Tibial nerve (tissue), 4 donors: ENCODE measurements at places on chromosomes 7 and 10.

DNA sequence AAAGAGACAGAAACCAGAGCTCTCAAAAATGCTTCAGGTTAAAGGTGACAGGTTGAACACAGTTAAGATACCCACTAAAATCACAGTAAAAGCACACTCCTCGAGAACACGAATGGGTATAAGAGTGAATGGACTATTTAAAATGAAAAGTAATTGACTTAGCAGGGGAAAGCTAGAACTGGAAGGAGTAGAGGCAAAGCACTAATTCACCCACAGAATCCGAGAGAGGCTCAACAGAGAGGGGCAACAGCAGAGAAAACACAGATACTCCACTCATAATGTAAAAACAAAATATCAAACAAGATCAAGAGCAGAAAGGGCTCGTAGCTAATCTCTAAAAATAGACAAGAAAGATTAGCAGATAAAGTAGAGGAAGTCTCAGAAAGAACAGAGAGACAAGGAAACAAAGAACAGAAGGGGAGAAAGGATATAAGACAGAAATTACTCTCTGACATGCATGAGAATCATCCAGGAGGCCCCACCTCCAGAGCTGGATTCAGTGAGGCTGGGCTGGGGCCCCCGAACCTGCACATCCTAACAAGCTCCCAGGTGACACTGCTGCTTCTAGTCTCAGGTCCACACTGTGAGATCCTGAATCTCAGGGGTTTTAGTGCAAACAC, 117.6 kb downstream of the GALNT11 start:
- no peak for DNase-seq

GRCh38 chr7:51019191-51019844, 236.6 kb upstream of the GRB10 start:
- no peak for DNase-seq

- no peak for DNase-seq
Observed at GRCh38 chr10:127402596-127403409, 146.3 kb upstream of the NPS start.

DNA sequence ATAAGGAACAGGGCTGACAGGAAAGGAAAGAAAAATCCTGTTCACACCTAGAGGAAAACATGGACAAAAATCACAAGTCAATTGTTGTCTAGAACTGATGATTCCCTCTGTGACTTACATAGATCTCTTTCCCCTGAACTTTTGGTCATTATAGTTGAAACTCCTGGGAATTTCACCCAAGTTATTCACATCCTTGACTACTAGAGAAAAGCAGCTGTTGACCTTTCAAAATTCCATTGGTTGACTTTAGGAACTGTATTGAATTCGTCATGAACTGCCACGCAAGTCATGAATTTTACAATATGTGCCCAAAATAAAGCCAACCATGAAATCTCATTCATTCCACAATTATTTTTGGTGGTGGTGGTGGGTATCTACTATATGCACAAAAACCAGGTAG, 104.3 kb downstream of the UBE2H start:
- no peak for DNase-seq

- no peak for DNase-seq
Observed at GRCh38 chr10:79496896-79497295, 15.4 kb upstream of the EIF5AL1 start.

GRCh38 chr10:103620352-103620740, 126.8 kb downstream of the NEURL1 start:
- no peak for DNase-seq

- DNase-seq, result no peak
Observed at GRCh38 chr10:118584181-118584954, 11.1 kb downstream of the PRLHR start.

DNA sequence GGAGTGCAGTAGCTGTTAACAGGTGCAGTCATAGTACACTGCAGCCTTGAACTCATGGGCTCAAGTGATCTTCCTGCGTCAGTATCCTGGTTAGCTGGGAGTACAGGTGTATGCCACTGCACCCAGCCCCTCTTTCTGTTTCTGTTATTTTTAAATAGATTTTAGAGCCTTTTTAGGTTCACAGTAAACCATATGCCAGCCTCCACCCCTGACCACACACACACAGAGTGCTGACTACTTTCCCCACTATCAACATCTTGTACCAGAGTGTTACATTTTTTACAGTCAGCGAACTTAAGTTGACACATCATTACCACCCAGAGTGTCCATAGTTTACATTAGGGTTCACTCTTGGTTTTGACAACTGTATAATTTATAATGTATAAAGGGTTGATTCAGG, 32.1 kb downstream of the MARCHF5 start:
- DNase-seq, result no peak

DNA sequence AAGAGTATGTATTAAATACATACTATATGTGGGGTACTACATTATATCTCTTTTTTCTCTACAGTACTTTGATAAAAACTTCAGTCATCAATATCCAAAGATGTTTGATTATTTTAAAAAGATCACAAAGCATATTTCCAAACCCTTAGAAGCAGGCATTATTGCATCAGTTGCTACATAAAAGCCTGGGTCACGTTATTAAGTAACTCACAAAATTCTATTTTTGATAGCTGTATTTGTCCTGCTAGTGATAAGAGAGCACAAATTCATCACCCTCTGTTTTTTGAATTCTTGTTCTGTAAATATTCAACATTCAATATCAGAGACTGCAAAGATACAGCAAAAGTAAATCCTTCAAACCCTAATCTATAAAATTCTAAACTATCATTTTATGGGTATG, 30.0 kb downstream of the A1CF start:
- no peak for DNase-seq

- DNase-seq, result no peak
Observed at GRCh38 chr7:89451911-89452310, 656.4 kb upstream of the TEX47 start.

DNA sequence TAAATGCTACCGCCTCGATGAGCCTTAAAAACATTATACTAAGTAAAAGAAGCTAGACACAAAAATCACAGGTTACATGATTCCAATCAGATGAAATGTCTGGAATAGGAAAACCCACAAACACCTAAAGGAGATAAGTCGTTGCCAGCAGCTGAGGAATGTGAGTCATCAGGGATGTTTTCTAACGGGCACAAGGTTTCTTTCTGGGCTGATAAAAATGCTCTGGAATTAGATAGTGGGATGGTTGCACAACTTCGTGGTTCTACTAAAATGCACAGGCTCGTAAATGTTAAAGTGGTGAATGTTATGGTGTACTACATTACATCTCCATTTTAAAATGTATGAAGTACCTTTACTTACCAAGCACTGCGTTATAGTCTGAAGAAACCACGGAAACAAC, 9.7 kb downstream of the ABLIM1 start:
- DNase-seq, result no peak

GRCh38 chr10:47025540-47026300, 114.5 kb downstream of the PTPN20 start:
- DNase-seq, result no peak

- no peak for DNase-seq
Observed at GRCh38 chr10:28463141-28463540, 69.8 kb upstream of the WAC start.

DNA sequence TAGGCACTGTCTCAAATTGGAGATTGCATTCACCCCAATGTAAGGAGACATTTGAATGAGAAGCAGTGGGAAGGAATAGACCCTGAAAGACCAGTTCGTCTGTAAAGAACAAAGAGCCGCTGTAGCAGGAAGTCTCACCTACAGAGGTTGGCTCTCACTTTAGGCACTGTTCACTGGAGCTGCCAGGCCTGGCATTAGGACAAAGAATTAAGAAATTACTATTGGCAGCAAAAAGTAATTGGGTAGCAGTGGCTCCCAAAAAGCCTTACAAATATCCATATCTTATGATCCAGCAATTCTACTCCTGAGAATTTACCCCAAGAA, 10.5 kb upstream of the TEX36 start:
- no peak for DNase-seq

DNA sequence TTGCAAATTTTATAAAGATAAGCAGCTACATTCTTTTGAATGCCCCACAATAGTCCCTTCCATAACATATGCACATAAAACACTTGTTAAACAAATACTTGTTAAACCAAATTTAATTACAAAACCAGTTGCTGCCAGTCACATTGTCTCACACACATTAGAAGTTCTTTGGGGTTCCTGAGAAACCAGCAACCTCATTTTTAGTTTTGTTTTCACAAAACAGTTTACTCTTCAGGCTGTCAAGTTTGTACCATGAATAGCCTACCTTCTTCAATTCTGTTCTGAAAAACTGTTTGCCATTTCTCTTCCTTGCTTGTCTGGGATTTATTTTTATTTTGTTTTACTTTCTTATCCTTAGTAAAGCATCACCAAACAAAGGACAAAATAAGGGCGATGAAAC, 176.5 kb upstream of the PHF14 start:
- DNase-seq, result no peak

DNA sequence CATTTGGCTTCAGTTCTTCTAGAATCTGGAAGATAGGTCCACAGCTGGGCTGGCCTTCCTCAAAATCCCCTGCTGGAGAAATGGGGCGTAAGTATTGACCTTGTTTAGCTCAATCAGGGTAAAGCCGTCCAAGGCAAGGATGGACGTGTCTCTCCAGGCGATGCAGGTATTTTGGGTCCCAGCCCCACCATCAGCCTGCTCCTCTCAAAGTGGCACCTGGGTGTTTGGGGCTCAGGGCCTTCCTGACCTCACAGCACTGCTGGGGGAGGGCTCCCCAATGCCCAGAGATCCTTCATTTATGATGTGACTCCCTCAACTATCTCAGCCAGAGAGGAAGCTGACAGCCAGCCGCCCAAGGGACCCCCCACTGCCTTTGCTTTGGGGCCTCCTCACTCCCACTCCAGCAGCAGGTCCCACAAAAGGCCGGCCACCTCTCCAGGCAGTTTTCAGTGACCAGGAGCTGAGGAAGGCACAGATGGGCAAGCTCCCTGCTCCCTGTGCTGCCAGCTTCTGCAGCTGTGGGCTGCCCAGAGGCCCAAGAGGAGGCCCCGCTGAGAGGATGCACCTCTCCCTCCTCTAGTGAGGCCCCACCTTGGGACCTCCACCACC, 140.0 kb upstream of the TCERG1L start:
- DNase-seq, result no peak

DNA sequence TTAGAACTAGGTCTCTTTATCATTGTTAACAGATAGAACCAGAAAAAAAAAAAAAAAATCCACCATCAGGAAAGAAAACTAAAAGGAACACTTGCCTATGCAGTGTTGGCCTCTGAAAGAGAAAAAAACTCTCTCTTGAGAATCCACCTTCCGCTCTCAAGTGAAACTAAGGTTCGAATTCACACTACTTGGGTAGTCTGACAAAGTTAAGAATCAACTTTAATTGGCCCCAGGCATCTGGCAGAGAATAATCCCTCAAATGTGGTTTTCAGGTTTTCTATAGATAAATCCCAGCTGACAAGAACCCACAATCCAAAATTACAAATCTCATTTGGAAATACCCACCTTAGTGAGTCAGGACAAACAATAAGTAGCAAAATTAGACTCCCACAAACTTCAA, 199.7 kb upstream of the LRRN3 start:
- DNase-seq, result no peak

- no peak for DNase-seq
Observed at GRCh38 chr10:4059471-4060138, 274.6 kb upstream of the KLF6 start.

DNA sequence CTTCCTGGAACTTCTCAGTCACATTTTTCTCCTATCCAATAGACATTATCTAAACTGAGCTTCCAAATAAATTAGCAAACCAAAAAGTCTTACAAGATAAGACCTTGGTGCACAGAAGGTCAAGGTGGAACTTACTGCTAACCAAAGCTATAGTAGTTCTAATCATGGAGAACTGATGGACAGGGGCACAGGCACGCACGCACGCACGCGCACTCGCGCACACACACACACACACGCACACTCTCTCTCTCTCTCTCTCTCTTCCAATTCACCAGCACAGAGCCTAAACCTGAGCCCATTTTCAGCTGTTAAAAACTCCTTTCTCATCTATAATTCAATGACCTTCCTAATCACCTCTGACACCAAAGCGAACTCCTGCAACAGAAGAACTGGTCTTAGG, 7.5 kb downstream of the FGFR2 start:
- no peak for DNase-seq
